ENCODE measurements at places on chromosomes 16 and 17.

DNA sequence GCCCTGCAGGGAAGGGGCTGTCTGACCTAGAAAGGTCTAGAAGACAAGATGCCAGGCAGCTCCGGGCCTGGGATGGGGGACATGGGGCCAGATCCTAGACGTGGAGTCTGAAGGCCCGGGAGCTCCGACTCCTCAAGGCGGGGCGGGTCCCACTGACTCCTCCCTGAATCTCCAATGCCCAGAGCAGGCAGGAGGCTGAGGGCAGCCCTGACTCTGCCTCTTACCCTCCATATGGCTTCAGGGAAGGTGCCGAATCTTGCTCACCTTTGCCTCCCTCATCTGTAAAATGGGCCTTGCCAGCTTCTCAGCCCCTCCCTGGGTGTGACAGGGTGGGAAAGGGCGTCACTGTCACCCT is 14.8 kb downstream of the VASN start:
- DNase-seq = no peak

- DNase-seq = no peak
Observed at GRCh38 chr16:977081-977701, 4.4 kb upstream of the SOX8 start.

DNA sequence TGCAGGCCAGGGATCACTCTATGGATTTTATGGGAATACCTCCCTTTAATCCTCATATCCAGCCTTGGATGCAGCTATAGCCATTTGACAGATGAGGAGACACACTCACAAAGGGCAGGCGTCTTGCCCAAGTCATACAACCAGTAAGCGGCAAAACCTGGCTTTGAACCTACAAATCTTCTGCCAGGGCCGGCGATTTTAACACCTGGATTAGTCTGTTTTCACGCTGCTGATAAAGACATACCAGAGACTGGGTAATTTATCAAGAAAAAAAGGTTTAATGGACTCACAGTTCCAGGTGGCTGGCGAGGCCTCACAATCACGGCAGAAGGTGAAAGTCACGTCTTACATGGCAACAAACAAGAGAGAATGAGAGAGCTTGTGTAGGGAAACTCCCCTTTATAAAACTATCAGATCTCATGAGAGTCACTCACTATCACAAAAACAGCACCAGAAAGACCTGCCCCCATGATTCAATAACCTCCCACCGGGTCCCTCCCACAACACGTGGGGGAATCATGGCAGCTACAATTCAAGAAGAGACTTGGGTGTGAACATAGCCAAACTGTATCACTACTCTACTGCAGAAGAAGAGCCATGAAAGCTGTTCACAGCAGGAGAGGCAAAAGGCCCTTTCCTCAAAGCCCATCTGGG is 67.5 kb downstream of the XYLT1 start:
- no peak for DNase-seq

GRCh38 chr16:17515421-17516210 is 44.9 kb upstream of the XYLT1 start:
- no peak for DNase-seq

GRCh38 chr16:19095654-19096053 is 18.1 kb upstream of the ITPRIPL2 start:
- no peak for DNase-seq

DNA sequence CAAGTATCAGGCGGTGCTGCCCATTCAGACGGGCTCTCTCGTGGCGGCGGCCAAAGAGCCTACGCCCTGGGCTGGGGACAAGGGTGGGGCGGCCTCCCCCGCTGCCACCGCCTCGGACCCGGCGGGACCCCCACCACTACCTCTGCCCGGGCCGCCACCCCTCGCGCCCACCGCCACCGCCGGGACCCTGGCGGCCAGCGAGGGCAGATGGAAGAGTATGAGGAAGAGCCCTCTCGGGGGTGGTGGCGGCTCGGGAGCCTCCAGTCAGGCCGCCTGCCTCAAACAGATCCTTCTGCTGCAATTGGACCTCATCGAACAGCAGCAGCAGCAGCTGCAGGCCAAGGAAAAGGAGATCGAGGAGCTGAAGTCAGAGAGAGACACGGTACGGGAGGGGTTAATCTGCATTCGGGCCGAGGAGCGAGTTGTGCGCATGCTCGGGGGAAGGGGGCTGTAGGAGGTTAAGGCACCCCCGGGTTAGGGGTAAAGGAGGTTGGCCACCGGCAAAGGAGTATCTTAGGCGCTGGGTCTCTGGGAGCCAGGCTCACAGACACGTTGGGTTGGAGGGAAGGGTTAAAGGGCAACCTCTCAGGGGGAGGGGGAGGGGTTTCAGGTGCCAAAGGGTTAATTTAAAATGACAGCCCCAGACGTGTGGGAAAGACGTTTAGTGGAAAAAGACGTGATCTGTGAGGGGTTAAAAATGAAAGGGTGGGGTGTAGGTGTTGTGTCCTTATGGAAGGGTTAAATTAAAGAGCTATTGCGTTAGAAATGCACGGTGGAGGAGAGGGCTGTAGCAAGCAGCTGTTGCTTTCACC is 1.4 kb downstream of the MSL1 start:
- DNase-seq = no peak

DNA sequence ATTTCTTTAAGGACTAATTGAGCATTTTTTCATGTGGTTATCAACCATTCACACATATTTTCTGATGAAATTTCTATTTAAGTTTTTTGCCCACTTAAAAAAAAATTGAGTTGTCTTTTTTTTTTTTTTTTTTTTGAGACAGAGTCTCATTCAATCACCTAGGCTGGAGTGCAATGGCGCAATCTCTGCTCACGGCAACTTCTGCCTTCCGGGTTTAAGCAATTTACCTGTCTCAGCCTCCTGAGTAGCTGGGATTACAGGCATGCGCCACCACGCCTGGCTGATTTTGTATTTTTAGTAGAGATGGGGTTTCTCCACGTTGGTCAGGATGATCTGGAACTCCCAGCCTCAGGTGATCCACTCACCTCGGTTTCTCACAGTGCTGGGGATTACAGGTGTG is 34.3 kb downstream of the RAB11FIP3 start:
- no peak for DNase-seq

- no peak for DNase-seq
Observed at GRCh38 chr16:29842732-29843346, 20.2 kb downstream of the CDIPT start.

DNA sequence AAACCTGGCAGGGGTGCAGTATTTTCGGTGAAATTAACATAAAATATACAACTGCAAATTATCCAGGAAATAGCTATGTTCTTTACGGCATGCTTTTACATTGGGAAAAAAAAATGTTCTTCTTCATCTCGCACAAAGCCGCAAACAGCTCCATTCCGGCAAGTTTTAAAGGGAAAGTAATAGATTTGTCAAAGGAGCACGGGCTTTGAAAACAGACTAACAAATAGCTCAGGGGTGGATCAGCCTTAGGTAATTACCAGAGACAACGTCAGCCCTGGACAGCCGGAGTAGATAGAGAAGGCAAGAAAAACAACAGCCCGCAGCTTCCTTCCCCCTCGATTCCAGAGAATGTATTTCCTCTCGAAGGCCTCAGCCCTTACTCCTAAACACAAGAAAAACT is 222.5 kb downstream of the C16orf78 start:
- DNase-seq = peak; percentile 59

GRCh38 chr17:80725517-80725916 is 180.9 kb downstream of the RPTOR start:
- peak; percentile 25 for DNase-seq

- DNase-seq = peak; percentile 81
Observed at GRCh38 chr17:27244491-27245223, 49.3 kb upstream of the WSB1 start.

DNA sequence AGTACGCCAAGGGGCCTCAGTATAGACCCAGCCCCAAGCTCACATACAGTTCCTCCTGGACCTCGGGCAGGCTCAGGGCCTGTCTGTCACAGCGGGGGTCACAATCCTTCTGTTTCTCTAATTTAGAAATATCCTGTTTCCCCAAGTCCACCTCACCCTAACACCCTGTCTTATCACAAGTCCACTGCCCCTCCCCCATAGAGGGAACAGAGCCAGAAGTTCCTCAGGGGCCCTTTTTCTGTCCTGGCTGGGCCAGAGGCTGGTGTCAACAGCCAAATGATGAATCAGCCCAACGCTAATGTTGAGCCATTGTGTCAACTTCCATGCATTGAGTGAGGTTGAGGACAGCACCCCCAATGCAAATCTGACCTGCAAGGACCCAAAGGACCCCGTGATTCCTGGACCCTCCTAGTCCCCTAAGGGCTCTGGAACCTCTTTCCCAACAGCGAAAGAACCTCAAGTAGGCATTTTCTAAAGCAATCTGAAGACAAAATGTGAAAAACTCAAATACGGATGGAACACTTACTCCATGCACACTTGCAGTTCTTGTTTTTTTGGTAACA is 58.6 kb downstream of the PECAM1 start:
- peak; percentile 5 for DNase-seq

DNA sequence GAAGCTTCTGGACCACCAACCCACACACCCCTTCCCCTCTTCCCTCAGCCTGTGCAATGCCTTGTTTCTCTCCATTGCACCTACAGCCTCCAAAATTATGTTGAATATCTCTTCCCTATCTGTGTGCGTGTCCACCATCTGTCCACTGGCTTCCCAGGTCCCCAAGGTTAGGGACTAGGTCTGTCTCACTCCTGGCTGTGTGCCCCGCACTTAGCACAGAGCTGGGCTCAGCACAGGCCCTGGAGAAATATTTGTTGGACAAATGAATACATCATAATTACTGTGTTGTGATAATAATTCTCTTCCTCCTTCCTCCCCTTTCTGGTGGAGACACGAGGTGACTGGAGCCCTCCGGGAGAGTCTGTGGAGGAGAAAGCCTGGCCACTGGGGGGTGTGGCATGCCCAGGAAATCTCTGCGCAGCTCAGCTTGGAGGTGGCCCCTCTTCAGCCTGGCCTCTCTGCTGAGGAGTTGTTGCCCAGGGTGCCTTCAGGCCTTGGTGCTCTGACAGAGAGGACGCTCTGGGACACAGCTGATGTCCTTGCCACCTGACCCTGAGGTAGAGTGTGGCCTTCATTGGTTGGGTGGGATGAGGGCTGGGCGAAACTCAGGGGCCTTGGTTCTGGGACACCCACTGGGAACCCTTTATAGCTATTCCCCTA is 3.3 kb upstream of the BRD7 start:
- no peak for DNase-seq

DNA sequence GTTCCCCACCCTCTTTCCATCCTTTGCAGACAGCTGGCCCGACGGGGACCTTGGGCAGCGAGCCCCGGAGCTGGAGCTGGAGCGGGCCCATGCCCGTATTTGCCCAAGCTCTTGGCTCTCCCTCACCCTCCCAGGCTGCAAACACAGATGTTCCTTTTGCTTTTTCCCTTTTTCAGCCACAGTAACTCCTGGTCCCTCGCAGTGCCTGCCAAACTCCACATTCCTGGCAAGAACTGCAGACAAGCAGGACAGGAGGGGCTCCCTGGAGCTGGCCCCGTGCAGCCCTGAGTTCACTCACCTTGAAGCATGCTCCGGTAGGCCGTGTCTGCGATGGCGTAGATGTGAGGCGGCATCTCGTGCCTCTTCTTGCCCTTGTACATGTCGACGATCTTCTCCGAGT is 33.9 kb downstream of the MYH11 start:
- DNase-seq = no peak

GRCh38 chr17:77429369-77429968 is 288.7 kb downstream of the SEC14L1 start:
- no peak for DNase-seq

- no peak for DNase-seq
Observed at GRCh38 chr16:68740628-68741346, 3.7 kb downstream of the CDH1 start.

DNA sequence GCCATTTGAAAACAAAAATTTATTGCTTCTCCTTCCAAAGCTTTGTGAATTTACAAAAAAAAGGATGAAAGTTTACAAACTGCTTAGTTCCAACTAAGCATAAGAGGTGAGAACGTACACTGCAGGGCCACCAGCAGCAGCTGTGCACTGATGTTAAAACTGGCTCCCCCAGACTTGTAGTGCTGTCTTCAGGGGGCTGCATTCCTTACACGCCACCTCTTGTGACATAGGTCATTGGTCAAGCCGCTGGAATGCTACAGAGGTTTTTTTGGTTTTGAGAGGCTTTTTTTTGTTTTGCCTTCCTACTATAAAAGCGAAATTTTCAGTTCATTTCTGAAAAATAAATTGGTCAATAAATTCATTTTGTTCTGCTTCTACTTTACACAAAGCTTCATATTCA is 6.9 kb downstream of the IFT20 start:
- DNase-seq = no peak

DNA sequence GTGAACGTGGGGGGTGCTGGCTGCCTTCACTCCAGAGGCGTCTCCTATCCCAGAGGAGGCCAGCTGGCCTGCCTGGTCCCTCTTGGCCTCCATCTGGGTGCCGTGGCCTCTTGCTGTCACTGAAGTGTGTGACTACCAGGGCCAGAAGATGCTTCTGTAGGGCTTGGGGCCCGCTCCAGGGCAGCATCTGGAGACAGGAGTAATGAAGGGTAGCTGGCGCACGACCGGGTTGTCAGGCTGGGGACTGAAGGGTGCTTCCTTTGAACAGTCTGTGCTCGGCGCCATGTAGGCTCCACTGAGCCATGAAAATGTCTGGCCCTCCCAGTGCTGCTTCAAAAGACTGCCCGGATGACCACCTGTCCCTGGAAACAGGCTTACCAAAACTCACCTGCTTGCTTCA is 31.3 kb downstream of the ASIC2 start:
- no peak for DNase-seq

GRCh38 chr16:86669937-86670749 is 91.8 kb downstream of the FOXL1 start:
- no peak for DNase-seq

DNA sequence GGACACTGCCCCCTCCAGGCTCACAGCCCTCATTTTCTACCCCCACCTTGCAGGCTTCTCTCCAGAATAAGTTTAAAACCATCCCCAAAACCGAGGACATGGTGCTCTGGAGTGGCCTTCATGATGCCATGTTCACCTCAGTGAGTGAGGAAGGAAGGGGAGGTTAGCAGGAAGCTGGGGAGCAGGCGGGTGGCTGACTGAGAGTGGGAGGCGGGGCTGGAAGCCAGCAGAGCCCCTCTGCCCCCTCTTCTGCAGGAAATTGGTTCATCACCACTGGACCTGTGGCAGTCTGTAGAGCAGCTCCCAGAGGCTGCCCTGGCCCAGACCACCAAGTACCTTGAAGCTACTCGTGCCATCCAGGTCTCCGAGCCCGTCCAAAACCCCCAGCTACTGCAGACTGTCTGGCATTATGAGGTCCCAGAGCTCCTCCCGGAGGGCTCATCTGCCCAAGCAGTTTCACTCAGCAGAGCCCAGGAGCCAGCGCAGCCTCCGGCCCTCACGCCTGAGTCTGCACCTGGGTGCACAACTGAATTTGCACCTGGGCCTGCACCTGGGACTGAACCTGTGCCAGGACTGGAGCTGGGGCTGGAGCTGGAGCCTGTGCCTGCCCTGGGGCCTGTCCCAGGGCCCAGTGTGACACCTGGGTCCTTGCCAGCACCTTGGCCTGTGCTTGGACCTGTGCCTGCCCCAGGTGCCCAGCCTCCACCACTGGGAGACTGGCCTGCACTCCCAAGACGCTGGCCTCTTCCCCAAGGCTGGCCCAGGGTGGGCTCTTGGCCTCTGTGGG is 19.0 kb downstream of the C16orf96 start:
- DNase-seq = no peak

DNA sequence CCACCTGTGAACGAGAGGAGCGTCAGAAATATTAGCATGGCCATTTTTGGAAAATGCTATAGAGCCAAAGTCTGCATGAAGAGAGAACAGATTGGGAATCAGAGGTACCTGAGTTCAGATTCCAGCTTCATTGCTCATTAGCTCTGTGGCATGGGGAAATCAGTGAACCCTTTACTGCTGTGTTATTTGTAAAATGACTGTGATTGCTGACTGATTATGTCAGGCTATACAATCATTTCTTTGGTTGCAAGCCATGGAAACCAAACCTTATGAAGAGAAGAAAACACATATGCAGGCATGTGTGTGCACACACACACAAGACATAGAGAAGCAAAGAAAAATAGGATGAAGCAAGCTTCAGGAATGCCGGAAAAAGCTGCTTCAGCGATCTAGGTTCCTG is 101.4 kb upstream of the HSBP1 start:
- peak; percentile 38 for DNase-seq

All from brain microvascular endothelial cell (primary cell).